ENCODE measurements at places on chromosomes 6 and 20.

- DNase-seq, result no peak
Observed at GRCh38 chr6:31158863-31159855, 770 bp downstream of the TCF19 start.

- DNase-seq, result no peak
Observed at GRCh38 chr20:63734111-63734945, 2.1 kb upstream of the LIME1 start.

GRCh38 chr6:101572627-101573026 is 179.1 kb downstream of the GRIK2 start:
- no peak for DNase-seq

GRCh38 chr6:22825210-22825609 is 255.8 kb downstream of the HDGFL1 start:
- no peak for DNase-seq

GRCh38 chr6:124517339-124517738 is 444.9 kb upstream of the RNF217 start:
- DNase-seq, result no peak

DNA sequence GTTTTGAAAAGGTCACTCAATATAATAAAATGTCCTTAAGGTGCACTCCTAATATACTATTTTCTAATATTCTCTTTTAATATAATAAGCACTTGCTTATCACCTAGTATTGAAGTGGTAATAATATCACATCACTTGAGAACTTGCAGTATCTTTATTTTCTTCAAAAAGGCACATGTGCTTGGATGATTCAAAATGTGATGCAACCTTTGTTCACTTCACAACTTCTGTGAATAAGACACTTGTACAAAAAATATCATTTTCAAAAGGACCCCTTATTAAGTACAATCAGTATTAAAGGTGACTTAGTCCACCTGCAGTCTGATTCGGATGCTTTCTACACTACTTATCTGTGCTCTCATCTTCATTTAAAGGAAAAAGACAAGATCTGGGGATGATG is 3.4 kb downstream of the PRELID3B start:
- DNase-seq, result no peak

DNA sequence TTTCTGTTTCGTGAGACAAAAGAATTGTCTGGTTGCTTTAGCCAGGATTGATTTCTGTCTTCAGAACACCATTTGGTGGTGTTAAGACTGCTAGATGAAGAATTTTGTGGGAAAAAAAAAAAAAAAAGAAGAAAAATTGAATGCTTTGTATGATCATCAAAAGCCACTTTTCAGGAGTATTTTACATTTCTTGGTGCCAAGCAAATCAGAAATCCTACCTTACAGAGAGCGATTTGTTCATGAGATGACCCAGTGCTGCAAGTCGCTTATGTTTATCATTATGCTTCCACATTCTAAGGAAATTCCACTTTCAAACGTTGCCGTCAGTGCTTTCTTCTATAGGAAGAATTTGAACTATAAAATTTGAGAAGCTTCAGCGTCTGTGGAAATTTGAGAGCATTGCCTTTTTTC is 228.7 kb downstream of the BCKDHB start:
- no peak for DNase-seq

DNA sequence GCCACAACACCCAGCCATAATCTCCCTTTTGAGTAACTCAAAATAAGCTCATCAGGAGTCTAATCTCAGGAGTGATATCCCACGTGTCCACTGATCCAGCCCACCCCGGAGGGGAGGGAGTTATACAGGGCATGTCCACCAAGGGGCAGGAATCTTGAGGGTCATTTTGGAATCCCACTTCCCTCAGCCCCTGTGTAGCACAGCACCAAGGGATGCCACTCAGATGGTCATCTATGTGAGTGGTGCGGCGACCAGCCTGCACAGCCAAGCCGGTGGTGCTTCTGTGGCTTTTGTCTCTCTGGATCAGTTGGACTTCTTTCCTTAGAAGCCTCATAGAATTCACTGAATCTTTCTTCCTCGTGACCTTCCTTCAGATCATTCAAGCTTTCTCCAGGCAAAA is 11.0 kb upstream of the BCAS4 start:
- no peak for DNase-seq

GRCh38 chr6:7463785-7464184 is 74.2 kb downstream of the RIOK1 start:
- no peak for DNase-seq

DNA sequence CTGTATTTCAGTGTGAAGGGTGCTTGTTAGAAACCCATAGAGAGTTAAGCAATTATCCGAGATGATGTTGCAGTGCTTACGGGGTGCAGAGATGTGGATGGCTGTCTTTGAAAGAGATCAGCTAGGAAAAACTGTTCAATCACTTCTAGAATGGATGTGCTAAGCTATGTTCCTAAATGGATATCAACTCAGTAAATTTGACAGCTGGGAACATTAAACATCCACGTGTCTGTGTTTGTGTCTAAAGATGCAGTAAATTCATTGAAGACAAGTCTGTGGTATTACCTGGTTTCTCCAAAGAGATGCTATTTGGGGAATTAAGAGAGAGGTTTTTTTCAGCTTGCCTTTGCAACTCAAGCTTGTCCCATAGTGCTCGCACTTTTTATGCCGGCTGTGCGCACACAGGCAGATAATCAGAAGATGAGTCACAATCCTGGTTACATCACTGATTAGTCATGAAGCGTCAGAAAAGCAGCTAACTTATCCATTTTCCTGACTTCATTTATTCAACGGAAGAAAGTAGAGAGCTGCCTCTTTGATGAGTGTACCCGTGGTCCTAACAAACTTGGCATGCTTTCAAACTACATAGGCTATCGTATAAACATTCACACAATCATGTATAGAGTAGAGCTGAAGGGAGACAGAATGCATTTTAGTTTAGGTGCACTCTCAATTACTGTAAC is 691.7 kb upstream of the SLC35B3 start:
- DNase-seq, result no peak

GRCh38 chr6:44073612-44074438 is 53.4 kb downstream of the MRPL14 start:
- DNase-seq, result no peak

DNA sequence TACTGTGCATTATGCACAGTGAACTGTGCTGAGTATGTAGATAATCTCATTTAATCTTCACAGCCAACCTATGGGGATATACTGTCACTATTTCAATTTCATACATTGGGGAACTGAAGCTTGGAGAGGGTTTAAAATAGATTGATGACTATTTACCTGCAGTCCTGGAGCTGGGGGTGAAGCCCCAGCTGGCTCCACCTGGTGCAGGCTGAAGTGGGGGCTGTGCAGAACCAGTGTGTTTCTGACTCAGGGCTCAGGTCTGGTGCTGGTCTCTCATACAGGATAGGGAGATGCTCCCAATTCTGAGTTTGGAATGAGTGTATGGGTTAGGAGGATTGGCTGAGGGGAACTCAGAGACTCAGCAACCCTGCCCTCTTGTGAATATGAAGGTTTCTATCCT is 176.1 kb upstream of the CEP162 start:
- no peak for DNase-seq

GRCh38 chr6:126447367-126447766 is 107.5 kb downstream of the CENPW start:
- DNase-seq, result no peak

DNA sequence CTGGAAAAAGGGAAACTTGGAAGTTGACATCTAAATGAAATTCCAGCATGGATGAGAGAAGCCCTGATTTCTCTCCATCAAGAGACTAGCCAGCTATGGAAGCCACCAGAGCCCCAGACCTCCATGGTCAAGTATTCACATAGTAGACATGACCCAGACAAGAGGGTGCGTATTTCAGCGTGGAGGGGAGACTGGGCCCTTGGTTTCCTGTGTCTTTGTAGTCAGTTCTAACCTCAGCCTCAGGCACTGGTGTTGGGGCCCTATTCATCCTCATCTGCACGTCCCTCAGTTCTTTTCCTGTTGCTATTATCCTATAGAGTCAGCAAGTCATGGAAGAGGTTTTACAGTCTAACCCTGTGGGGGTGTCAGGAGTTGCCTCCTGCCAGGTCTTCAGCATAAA is 12.5 kb downstream of the GNL1 start:
- DNase-seq, result no peak

GRCh38 chr20:25297141-25297905 is 49.4 kb downstream of the PYGB start:
- no peak for DNase-seq
